Sigmoid colon (tissue), 7 donors: ENCODE measurements at places on chromosomes 3 and 15. TPM values are rescaled to one million over a fixed set of nuclear protein-coding genes. Genes with fewer than 3 reads are reported as not detected.
A peak's percentile ranks its signal among the peaks of the same experiment; 100 is the strongest.

GHSR gene
- polyA plus RNA-seq = not detected

ATOSA gene
- polyA plus RNA-seq = 21.0 TPM

CHL1 gene
- 0.46 TPM for polyA plus RNA-seq

DGKG gene
- 0.69 TPM for polyA plus RNA-seq

KLHL24 gene
- polyA plus RNA-seq = 11.0 TPM

IL16 gene
- polyA plus RNA-seq = 3.0 TPM

GOLIM4 gene
- 12.3 TPM for polyA plus RNA-seq

INKA1 gene
- 3.5 TPM for polyA plus RNA-seq

EIF4E3 gene
- 14.8 TPM for polyA plus RNA-seq

OXNAD1 gene
- polyA plus RNA-seq = 14.4 TPM

SIDT1 gene
- 16.7 TPM for polyA plus RNA-seq

DNA sequence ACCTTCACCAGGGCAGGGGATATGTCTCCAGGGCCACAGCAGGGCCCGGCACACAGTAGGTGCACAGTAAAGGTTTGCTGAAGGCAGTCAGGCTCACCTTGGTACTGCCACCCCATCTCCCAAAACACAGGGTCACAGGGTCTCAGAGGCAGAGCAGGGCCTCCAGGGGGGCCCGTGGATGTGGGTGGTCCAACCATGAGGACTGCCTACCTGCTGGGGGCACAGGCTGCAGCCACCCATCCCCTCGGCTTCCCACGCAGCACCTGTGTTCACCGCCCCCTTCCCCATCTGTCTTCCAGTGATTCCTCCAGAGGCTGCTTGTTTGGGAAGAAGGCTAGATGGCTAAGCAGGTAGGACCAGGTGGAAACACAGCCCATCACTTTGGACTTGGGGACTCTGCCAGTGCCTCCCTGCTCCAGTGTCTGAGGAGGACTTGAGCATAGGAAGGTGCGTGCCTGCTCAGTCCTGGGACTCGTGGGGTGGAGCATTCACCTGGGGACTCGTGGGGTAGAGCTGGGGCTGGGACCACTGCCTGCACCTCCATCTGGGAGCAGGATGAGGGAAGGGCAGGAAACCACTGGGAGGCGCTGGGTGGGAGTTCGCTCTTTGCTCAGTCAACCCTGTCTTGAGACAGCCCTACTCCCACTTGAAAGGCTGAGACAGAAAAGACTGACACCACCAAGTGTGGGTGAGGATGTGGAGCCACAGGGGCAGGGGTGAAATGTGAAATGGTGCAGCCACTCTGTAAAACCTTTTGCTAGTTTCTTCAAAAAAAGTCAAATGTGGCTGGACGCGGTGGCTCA is 18.8 kb upstream of the PLXND1 start:
- H3K4me3 ChIP-seq = no peak overlapping the region
- H3K27me3 ChIP-seq = no peaks in the 10 kb centered on the region
- H3K36me3 ChIP-seq = no peaks in the 10 kb centered on the region
- H3K4me1 ChIP-seq = no peaks in the 10 kb centered on the region
- H3K27ac ChIP-seq = peak overlapping the region; percentile 99

DNA sequence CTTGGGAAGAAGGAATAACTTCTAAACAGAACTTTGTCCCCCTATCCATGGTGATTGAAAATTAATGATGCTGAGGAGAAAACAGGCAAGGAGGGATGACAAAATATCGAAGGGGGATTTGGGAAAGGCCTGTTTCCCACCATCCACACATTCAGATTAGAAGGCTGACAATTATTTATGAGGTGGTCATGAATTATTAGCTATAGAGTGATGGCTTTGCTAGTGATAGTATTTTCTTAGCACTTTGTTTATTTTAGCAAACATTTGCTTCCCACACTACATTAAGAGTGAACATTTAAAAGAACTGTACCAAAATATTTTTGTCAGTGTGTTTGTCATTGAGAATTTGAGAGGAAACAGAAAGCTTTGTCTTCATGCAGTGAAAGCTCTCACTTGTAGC is 172.6 kb upstream of the PDZRN3 start:
- no peak for DNase-seq
- no peaks in the 10 kb centered on the region for H3K27me3 ChIP-seq
- H3K36me3 ChIP-seq = no peaks in the 10 kb centered on the region
- no peak overlapping the region for H3K4me3 ChIP-seq
- H3K27ac ChIP-seq = no peak overlapping the region

GRCh38 chr3:70358978-70359580 is 46.6 kb upstream of the MDFIC2 start:
- no peak for DNase-seq
- H3K4me1 ChIP-seq = no peaks in the 10 kb centered on the region
- no peak overlapping the region for H3K27ac ChIP-seq
- H3K36me3 ChIP-seq = no peaks in the 10 kb centered on the region

DNA sequence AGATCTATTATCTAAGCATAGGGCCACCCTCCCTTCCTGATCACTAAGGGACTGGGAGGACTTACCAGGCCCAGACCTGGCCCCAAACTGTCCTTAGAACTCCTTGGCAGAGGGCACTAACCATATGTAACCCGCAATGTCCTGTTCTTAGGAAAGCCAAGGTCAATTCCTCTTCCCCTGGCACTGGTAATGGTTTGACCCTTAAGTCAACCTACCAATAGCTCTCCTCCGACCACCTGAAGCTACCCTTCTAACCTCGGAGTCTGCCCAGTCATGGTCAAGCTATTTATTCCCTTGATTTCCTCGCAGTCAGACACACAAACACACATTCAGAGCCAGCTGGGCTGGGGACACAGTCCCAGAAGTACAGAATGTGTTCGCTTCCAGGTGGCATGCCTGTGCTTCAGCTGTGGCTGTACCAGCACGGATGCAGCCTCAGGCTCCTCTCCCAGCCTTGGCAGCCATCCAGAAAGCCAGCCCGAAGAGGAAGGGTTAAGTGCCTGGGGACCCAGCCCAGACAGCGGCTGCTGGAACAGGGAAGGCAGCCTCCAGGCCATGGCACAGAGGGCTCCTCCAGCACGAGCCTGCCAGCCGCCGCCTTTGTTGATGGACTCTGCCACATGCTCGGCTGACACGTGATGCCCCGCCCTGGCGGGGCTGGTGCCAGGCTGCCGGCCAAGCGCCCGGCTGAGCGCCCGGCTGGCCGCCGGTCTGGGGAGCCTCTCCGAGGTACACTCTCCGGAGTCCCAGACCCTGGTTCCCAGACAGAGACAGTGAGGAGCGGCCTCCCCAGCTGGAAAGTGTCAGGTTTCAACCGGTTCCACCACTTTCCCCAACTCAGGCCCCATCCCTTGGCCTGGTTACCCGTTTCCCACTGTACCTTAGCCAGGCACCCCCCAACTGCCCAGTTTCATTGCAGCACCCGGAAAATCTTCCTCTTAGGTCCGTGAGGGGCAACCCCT is 5.5 kb downstream of the BMF start:
- no peak overlapping the region for H3K4me3 ChIP-seq
- no peaks in the 10 kb centered on the region for H3K36me3 ChIP-seq
- H3K27me3 ChIP-seq = no peaks in the 10 kb centered on the region
- peak overlapping the region; percentile 94 for H3K27ac ChIP-seq
- peak; percentile 96 for DNase-seq

- no peaks in the 10 kb centered on the region for H3K36me3 ChIP-seq
- no peaks in the 10 kb centered on the region for H3K4me1 ChIP-seq
- H3K4me3 ChIP-seq = no peak overlapping the region
- DNase-seq = no peak
- no peaks in the 10 kb centered on the region for H3K27me3 ChIP-seq
- no peak overlapping the region for H3K27ac ChIP-seq
These were observed 6.9 kb downstream of the COL7A1 start for GRCh38 chr3:48588230-48588629.

- H3K27me3 ChIP-seq = no peaks in the 10 kb centered on the region
- H3K36me3 ChIP-seq = no peaks in the 10 kb centered on the region
- peaks cover 11% of the 10 kb centered on the region for H3K4me1 ChIP-seq
- no peak for DNase-seq
These were observed 163.2 kb downstream of the NSUN3 start for GRCh38 chr3:94226078-94226477.

DNA sequence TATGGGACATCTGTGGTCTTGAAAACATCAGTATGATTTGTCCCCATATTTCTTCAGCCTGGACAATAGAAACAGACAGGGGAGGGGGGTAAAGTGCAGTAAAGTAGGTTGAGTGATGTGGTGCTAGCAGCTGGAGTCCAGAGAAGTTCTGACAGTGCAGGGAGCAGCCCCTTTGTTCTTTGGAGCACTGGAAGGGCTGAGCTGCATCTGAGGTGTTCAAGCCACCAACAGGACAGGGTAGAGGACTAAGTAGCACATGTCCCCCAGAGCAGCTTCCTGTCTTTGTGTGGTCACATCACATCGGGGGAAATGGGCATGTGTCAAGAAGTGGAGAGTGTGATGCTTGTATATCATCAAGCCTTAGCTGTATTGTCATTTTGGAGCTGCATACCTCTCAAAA is 12.1 kb downstream of the MRPS22 start:
- no peaks in the 10 kb centered on the region for H3K4me1 ChIP-seq
- H3K36me3 ChIP-seq = peaks cover 82% of the 10 kb centered on the region
- no peak overlapping the region for H3K27ac ChIP-seq

GRCh38 chr3:101179637-101180036 is 140.7 kb downstream of the IMPG2 start:
- no peak overlapping the region for H3K4me3 ChIP-seq
- DNase-seq = no peak
- H3K27me3 ChIP-seq = no peaks in the 10 kb centered on the region

DNA sequence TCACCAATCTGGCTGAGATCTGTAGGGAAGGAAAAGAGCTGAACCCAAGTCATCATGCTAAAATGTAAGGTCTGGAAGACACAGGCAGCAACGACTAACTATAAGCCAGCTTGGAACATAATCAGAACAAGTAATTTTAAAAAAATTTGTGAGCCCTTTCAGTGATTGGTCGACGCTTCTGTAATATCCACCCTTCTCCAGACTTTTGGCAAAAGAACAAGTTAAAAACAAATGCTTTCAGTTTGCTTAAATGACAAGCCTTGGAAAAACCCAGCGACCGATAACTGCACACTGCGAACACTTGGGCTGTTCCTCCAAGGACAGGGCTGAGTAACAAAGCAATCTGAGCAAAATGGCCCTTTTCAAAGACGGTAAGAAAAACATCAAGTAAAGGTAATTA is 49.6 kb downstream of the PCSK6 start:
- DNase-seq = no peak
- no peaks in the 10 kb centered on the region for H3K36me3 ChIP-seq
- H3K27me3 ChIP-seq = no peaks in the 10 kb centered on the region
- peaks cover 7% of the 10 kb centered on the region for H3K4me1 ChIP-seq

DNA sequence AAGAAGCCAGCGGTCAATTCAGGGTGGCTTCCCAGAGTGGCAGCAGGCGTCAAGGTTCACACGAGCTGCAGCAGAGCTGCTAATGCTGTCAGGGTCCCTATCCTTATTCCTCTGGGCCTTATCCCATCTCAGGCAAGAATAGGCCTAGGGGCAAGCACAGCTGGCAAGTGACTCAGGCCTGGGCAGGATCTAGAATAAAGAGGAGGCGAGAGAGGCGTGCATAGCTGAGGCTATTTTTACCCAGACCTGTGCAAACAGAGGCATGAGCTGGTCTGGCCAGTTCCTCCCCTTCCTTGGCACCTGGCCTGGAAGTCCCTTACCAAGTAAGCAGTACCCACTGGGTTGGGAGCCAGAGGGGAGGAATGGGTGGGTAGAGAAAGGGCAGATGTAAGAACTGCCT is 12.2 kb upstream of the VIPR1 start:
- peak; percentile 64 for DNase-seq
- H3K36me3 ChIP-seq = no peaks in the 10 kb centered on the region
- H3K4me1 ChIP-seq = peaks cover 9% of the 10 kb centered on the region
- H3K4me3 ChIP-seq = no peak overlapping the region
- no peaks in the 10 kb centered on the region for H3K27me3 ChIP-seq

- DNase-seq = peak; percentile 76
- H3K27ac ChIP-seq = peak overlapping the region; percentile 38
- H3K27me3 ChIP-seq = no peaks in the 10 kb centered on the region
- H3K4me1 ChIP-seq = peaks cover 51% of the 10 kb centered on the region
These were observed 232.9 kb upstream of the CTDSPL start for GRCh38 chr3:37628711-37629301.

DNA sequence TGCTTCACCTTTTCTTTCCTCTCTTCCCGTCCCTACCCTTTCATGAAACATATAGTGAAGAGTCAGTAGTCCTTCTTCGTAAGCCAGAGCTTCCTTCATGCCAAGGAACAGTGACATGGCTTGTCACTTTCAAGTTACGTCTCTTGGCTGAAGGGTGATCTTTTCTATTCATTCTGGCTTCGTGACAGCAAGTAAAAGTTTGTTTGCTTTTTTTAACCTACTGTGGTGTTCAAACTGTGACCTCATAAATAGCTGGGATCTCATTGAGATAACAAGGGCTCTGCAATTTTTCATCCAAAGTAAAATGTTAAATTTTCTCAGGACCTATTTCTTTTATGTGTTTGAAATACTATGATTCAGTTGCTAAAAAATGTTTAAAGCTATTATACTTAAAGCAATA is 10.5 kb downstream of the CDIN1 start:
- H3K36me3 ChIP-seq = no peaks in the 10 kb centered on the region
- H3K4me3 ChIP-seq = no peak overlapping the region
- H3K4me1 ChIP-seq = peaks cover 22% of the 10 kb centered on the region
- no peaks in the 10 kb centered on the region for H3K27me3 ChIP-seq
- DNase-seq = no peak
- H3K27ac ChIP-seq = no peak overlapping the region

DNA sequence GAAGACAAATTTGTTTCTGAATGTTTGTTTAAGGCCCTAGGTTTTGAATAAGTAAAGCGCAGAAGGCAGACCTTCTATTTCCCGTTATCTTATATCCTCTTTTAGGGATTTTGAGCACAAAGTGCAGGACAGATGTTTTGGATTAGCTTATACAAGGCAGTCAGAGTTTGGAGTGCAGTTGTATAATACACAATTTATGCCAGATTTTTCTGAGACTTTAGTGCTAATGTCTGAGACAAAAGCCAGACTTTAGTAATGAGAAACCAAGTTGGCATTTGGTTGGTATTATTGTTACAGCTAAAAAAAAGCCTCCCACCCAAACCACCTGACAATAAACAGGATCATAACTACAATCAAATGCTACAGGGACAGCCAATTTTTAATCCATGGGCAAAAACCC is 309.9 kb upstream of the SATB1 start:
- no peak overlapping the region for H3K4me3 ChIP-seq
- H3K27me3 ChIP-seq = no peaks in the 10 kb centered on the region
- no peaks in the 10 kb centered on the region for H3K4me1 ChIP-seq
- H3K27ac ChIP-seq = no peak overlapping the region
- DNase-seq = no peak

- DNase-seq = no peak
- no peaks in the 10 kb centered on the region for H3K4me1 ChIP-seq
- H3K27ac ChIP-seq = no peak overlapping the region
- no peaks in the 10 kb centered on the region for H3K36me3 ChIP-seq
- H3K27me3 ChIP-seq = no peaks in the 10 kb centered on the region
These were observed 396.2 kb upstream of the ZNF385D start for GRCh38 chr3:22147161-22147560.

- H3K27ac ChIP-seq = no peak overlapping the region
- H3K27me3 ChIP-seq = no peaks in the 10 kb centered on the region
- H3K4me3 ChIP-seq = no peak overlapping the region
- H3K4me1 ChIP-seq = peaks cover 39% of the 10 kb centered on the region
- DNase-seq = no peak
These were observed 141.4 kb downstream of the TBL1XR1 start for GRCh38 chr3:177055605-177056571.
